ENCODE measurements at places on chromosomes 2 and 18.
A peak's percentile ranks its signal among the peaks of the same experiment; 100 is the strongest.

DNA sequence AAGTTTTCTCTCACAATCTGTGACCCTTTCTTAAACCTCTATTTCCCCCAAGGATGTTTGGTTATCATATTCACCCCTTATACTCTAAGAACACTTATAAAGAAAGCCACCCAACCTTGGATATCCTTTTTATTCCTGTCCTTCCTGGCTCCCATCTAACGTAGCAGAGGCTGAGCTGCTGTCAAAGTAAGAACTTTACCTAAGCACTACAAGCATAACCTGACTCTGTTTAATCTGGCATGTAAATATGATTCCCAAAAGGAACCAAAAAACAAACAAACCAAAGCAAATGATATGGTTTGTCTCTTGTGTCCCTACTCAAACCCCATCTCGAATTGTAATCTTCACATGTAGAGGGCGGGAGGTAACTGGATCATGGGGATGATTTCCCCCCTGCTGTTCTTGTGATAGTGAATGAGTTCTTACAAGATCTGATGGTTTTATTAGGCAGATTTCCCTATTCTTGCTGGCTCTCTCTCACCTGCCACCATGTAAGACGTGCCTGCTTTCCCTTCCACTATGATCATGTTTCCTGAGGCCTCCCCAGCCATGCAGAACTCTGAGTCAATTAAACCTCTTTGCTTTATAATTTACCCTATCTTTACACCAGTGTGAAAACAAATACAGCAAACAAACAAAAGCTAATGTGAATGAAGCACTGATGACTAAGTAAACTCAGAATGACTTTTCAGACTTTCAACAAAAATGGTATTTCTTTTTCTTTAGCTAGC, 72.7 kb upstream of the SPOPL start:
- no peak for DNase-seq

GRCh38 chr2:189829102-189829833, 45.0 kb downstream of the PMS1 start:
- no peak for DNase-seq

- DNase-seq = no peak
Observed at GRCh38 chr2:179412112-179412511, 147.5 kb upstream of the SESTD1 start.

DNA sequence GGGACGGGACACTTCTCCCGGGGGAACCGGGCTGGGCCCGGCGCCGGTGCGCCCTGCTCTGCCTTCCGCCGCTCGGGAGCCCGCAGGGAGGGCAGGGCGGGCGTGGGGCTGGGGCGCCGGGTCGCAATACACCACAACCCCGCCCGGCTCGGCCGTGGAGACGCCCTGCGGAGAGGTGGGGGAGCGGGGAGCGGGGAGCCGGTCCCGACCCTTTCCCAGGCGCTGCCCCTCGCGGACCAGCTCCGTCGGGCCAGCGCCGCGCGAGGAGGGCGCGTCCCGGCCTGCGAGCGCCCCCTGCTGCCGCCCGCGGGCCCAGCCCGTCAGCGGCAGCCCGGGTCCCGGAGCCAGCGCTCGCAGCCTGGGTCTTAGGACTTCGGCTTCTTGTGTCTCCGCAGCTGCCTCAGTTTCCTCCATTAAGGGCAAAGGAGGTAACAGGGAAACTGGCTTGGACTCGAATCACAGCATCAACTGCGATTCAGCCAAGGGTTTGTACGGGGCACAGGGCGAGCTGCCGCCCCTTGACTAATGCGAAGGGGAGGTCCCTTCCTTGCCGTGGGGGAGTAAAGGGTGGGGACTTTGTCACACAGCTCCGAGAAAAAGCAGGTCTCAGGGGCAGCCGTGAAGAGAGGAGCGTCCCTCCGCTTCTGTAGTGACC, 635 bp upstream of the ADRA2B start:
- peak; percentile 74 for DNase-seq

GRCh38 chr18:9608298-9608697, 6.1 kb downstream of the PPP4R1 start:
- peak; percentile 11 for DNase-seq

DNA sequence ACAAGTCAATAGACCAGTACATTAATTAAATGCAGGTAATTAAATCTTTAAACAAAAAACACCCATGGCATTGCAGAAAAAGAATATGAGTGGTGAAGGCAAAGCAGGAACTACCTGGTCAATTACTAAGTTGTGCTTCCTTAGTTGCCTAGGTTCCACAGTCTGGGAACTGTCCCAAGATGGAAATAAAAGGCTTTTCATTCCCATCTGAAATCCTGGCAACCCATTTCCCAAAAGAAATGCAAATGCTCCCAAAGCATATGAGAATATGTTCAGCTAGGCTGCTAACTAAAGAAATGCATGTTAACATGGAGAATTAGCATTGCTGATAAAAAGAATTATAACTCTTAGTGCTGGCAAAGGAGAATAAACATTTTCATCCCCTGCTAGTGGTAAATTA, 177.8 kb downstream of the TMEM163 start:
- no peak for DNase-seq

- DNase-seq = no peak
Observed at GRCh38 chr2:66803726-66804125, 368.8 kb downstream of the MEIS1 start.

DNA sequence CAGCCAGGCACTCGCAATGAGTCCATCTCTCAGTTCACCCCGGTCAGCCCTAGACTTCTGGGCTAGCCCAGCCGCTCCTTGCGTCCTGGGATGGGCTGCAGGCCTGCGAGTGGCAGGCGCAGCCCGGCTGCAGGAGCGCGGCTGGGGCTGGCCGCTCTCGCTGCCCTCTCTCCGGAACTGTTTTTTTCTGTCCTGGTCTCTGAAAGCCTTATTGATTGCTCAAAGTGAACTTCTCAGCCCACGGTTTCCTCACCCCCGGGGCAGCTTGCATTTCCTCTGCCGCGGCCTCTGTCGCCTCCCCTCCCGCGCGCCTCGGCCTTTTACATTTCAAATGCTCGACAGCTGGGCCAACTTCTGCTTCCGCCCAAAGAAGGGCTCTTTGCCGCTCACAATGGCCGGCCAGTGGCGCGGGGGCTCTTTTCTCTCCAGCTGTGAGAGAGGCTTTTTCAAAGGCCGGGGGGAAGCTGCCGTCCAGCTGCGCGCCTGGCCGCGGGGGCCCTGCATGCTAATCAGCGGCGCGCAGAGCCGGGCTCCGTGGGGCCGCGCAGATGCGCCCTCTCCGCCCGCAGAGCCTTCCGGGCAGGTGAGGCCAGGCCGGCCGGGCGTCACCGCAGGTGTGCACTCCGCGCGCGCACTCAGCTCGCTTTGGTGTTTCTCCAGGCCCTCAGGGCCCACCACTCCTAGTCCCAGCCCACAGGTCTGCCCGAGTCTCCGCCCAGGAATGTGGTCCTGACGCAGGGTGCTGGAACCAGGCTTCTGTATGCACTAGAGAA, 513.8 kb downstream of the RNF144A start:
- peak; percentile 80 for DNase-seq

DNA sequence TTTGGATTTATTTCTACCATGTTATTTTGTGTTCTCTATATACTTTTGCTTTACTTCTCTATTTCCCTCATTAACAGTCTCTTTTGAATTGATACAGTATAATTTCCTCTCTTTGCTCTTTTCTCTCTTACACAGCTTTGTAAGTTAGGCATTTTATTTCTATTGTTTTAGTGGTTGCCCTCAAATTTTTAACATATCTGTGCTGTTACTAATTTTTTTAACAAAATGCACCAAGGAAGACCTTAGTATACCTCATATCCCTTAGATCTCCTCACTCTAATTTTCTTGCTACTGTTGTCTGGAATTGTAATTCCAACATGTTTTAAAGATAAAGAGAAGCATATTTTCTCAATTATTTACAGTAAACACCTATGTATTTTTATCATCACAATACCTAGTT, 416.8 kb upstream of the SLC14A2 start:
- no peak for DNase-seq

GRCh38 chr2:238689871-238690389, 158.0 kb upstream of the TWIST2 start:
- no peak for DNase-seq

- DNase-seq = peak; percentile 6
Observed at GRCh38 chr18:5058768-5059695, 138.0 kb downstream of the AKAIN1 start.

DNA sequence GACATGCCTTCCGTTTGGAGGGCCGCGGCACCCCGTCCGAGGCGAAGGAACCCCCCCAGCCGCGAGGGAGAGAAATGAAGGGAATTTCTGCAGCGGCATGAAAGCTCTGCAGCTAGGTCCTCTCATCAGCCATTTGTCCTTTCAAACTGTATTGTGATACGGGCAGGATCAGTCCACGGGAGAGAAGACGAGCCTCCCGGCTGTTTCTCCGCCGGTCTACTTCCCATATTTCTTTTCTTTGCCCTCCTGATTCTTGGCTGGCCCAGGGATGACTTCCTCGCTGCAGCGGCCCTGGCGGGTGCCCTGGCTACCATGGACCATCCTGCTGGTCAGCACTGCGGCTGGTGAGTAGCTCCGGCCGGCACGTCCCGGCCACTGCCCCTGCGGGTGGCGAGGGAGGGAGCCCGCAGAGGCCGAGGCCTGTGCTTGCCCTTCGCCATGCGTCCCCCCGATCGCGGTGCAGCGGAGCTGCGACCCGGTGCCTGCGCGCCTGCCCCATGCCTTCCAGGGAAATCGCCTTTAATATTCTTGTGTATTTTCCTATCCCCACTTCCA, 1.2 kb downstream of the BMPR2 start:
- DNase-seq = peak; percentile 17

DNA sequence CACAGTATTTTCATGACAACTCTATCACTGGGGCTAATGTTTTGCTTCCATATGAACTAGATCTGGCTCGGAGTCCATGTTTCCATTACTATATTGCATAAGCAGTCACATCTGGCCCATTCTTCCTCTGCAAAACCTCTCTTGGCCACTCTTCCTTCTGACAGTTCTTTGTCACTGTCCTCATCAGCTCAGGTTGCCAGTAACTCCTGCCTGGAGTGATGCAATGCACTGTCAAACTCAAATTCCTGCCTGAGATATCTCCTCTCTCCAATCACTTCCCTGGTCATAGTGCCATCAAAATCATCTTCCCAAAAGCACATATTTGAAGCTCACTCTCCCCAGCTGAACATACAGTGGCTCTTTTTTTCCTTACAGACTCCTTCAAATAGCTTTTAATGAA, 66.1 kb downstream of the COLEC12 start:
- no peak for DNase-seq

- no peak for DNase-seq
Observed at GRCh38 chr18:33010149-33010548, 237.3 kb upstream of the KLHL14 start.

DNA sequence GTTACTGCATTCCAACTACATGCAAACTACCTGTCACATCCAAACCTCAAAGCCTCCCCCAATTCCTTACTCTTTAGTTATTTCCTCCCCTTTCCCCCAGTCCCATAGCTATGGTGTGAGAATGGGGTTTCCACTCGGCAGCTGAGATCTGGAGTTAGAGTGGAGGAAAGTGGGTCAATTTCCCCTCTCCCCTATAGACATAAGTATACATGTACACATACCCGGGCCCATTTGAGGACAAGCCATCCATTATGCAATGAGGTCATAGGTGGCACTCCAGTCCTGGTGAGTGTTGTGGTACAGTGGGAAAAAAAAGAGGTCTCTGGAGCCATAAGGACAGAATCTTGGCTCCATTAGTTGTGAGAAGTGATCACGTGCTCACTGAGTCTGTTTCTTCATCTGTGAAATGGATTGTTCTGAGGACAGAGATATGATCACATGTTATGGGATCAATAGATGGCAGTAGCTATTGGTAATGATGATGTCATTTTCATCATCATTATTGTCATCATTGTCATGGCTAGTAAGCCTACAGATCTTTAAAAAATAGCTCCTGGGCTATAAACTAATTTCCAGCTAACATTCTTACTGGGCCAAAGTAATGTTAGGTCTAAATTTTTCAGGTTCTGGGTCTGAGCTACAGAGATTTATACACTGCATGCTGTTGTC, 119.0 kb downstream of the BCL2L11 start:
- DNase-seq = no peak

GRCh38 chr18:79411614-79412526, 16.1 kb downstream of the NFATC1 start:
- no peak for DNase-seq

GRCh38 chr2:238876232-238876630, 28.3 kb downstream of the TWIST2 start:
- no peak for DNase-seq
